ENCODE measurements at places on chromosomes 3 and 15. TPM values are rescaled to one million over a fixed set of nuclear protein-coding genes. Genes with fewer than 3 reads are reported as not detected.

The CAND2 gene
- total RNA-seq = 5.5 TPM

The NLGN1 gene
- 11.7 TPM for total RNA-seq

The SAXO2 gene
- 0.46 TPM for total RNA-seq

The ADCY5 gene
- not detected for total RNA-seq

The GALK2 gene
- total RNA-seq = 77.3 TPM

The GOLGA8O gene
- not detected for total RNA-seq

The TMEM207 gene
- not detected for total RNA-seq

The CYP19A1 gene
- not detected for total RNA-seq

The GPR15 gene
- not detected for total RNA-seq

The CELSR3 gene
- 0.15 TPM for total RNA-seq

The TJP1 gene
- 76.0 TPM for total RNA-seq

The SLC12A1 gene
- not detected for total RNA-seq

The SNUPN gene
- 24.4 TPM for total RNA-seq

The SV2B gene
- total RNA-seq = not detected

The PPP1R14D gene
- total RNA-seq = not detected

The IL20RB gene
- 0.65 TPM for total RNA-seq

The RBP2 gene
- not detected for total RNA-seq

The CLSTN2 gene
- total RNA-seq = not detected

The ARNT2 gene
- 0.15 TPM for total RNA-seq

The RASGRP1 gene
- under 0.01 TPM for total RNA-seq

The PLA2G4B gene
- 0.32 TPM for total RNA-seq

The THAP10 gene
- 1.9 TPM for total RNA-seq

The U2SURP gene
- total RNA-seq = 71.4 TPM

The GPR176 gene
- total RNA-seq = 48.1 TPM

The CCR1 gene
- total RNA-seq = not detected

The SNTN gene
- not detected for total RNA-seq

The MYZAP gene
- total RNA-seq = 22.6 TPM

The DUOX1 gene
- total RNA-seq = not detected

The GXYLT2 gene
- 0.65 TPM for total RNA-seq

The SNX4 gene
- 53.6 TPM for total RNA-seq

The SLC28A2 gene
- total RNA-seq = not detected

The A4GNT gene
- not detected for total RNA-seq

The ATP13A4 gene
- not detected for total RNA-seq

The CILP gene
- not detected for total RNA-seq

The COX17 gene
- total RNA-seq = 20.1 TPM

The GPR156 gene
- under 0.01 TPM for total RNA-seq

The RETNLB gene
- not detected for total RNA-seq

The AHSG gene
- not detected for total RNA-seq

The CPNE9 gene
- total RNA-seq = not detected

The TM4SF4 gene
- total RNA-seq = not detected

The SRPRB gene
- 92.3 TPM for total RNA-seq

The SGO1 gene
- 7.5 TPM for total RNA-seq

The TRPM1 gene
- under 0.01 TPM for total RNA-seq

The ALDH1A2 gene
- total RNA-seq = under 0.01 TPM

The CASR gene
- total RNA-seq = not detected

The ICE2 gene
- total RNA-seq = 28.3 TPM

The WWTR1 gene
- total RNA-seq = 138 TPM

The ZNF620 gene
- total RNA-seq = 10.2 TPM

The XCR1 gene
- total RNA-seq = not detected

Data from epithelial cell of umbilical artery (primary cell).